ENCODE measurements at places on chromosomes 1 and 21.
A peak's percentile ranks its signal among the peaks of the same experiment; 100 is the strongest.

- no peak for DNase-seq
These were observed 207.4 kb downstream of the FGGY start for GRCh38 chr1:59504276-59504675.

- no peak for DNase-seq
These were observed 656.9 kb downstream of the PTPRU start for GRCh38 chr1:29893046-29893723.

- no peak for DNase-seq
These were observed 17.7 kb upstream of the GFI1 start for GRCh38 chr1:92504291-92505014.

DNA sequence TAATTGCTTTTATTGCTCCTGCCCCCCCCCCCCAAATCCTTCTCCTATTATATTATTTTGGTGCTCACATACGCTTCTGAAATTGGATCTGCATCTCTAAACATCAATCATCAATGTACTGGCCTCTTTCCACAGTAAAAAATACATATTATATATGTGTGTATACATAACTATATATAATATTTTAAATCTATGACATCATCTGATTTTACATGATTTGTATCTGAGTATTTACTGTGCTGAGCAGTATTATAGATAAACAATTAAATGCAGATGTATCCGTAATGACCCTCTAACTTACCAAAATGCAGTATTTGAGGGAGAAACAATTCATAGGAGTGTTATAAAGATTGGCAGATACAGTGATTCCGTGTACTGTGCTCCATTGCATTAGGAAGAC, 832 bp downstream of the PLPPR4 start:
- DNase-seq = no peak

DNA sequence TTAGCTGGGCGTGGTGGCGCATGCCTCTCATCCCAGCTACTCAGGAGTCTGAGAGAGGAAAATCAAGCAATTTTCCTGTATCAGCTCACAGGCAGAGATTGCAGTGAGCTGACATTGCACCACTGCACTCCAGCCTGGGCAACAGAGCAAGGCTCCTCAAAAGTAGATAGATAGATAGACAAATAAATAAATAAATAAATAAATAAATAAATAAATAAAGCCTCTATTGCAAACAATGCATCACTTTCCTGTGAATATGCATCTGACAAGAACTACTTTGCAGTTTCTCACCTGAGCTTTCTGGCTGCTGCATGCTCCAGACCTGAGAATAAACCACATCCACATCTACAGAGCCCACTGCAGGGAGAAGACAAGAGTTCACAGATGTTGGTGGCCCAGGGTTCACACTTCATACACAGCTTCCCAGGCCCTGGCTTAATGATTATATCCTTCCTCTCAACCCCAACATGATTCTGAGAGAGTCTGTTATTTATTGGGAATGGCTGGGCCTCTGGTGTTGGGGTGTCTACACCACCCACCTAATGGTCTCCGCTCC, 28.6 kb downstream of the FCRL2 start:
- no peak for DNase-seq

- DNase-seq = no peak
These were observed 8.9 kb downstream of the RBM15 start for GRCh38 chr1:110348050-110348449.

- DNase-seq = no peak
These were observed at the start of gene MTMR11 for GRCh38 chr1:149936170-149936991. Gene MTMR11, minus strand, starts transcription at chr1:149936879. Its CDS starts 232 bp downstream, at chr1:149936647.

GRCh38 chr1:212677573-212677972, 22.1 kb downstream of the BATF3 start:
- no peak for DNase-seq

DNA sequence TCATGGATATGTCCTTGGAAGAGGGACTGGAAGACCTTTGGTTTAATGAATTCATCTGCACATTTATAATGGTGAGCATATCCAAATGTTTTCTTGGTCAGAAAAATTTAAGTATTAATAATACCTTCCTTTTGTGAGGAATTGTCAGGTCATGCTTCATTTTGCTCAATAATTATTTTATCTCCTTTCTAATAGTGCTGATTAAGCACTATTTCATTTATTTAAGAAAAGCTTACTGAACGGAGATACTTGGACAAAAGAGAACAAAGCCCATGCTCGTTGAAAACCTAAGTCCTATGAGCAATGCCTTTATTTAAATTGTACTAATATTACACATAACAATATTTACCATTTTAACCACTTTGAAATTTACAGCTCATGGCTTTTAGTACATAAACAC, 281.5 kb downstream of the PDE4B start:
- no peak for DNase-seq

GRCh38 chr1:172356620-172357019, 63.9 kb upstream of the C1orf105 start:
- no peak for DNase-seq

GRCh38 chr21:25660233-25660632, 21.2 kb downstream of the JAM2 start:
- no peak for DNase-seq

GRCh38 chr1:19315378-19316198, 3.5 kb downstream of the SLC66A1 start:
- DNase-seq = no peak

- no peak for DNase-seq
These were observed 33.0 kb downstream of the HUNK start for GRCh38 chr21:31905503-31906451.

DNA sequence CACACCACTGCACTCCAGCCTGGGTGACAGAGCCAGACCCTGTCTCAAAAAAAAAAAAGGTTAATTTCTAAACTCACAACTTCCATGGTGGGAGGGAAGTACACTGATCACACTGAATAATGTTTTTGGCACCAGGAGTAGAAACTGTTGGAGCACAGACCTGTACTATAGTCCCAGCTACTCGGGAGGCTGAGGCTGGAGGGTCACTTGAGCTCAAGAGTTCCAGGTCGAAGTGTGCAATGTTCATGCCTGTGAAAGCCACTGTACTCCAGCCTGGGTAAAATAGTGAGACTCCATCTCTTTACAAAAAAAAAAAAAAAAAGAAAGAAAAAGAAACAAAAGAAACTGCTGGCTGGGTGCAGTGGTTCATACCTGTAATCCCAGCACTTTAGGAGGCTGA, 35.3 kb downstream of the TMEM50B start:
- DNase-seq = no peak

DNA sequence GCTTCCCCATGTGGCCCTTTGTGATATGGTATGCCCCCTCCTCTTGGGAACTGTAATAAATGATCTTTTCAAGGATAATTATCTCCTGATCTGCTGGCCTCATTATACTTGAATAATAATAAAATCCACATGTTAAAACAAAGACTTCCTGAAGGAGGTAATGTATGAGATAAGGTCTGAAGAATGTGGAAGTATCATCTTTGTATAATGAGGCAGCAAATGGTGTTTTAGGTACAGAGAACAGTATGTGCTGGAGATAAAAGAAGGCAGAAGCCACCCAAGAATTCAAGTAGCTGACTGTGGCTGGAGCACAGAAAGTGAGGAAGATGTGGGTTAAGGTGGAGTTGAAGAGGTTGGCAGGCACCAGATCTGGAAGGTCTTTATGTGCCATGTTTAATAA, 12.8 kb upstream of the COG2 start:
- no peak for DNase-seq

GRCh38 chr1:240797050-240797449, 185.1 kb upstream of the GREM2 start:
- DNase-seq = no peak

GRCh38 chr1:48261881-48262400, 39.4 kb downstream of the SLC5A9 start:
- no peak for DNase-seq

DNA sequence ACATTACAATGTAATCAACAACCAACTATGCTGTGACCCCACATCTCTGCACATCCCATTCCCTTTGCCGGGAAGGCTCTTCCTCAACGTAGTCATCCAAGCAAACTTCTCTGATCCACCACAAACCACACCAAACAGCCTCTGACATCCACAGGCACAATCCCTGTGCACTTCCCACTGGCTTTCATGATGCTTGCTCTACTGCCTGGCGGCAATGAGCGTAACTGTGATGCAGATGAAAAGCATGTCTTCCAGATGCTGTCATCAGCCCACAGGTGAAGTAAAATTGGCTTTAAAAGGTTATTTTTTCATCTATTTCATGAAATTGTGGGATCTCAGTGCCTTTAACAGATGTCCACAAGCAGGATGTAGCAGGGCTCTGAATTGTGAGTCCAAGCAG, 635.2 kb downstream of the SMYD3 start:
- no peak for DNase-seq

DNA sequence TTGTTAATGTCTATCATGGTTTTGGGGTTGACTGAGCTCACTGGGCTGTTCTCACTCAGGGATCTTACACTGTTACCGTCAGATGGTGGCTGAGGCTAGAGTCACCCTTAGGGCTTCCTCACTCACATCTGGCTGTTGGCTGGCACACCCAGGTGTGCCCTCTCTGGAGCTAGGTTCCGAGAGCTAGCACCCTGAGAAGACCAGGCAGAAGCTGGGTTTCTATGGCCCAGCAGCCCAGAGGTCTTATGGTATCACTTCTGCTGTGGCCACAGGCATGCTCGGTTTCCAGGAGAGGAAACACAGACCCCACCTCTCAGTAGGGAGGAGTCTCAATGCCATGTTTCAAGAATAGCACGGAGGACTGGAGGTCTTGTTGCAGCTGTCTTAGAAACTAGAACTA, 20.7 kb upstream of the KIF1B start:
- DNase-seq = no peak

GRCh38 chr1:27864264-27864895, 8.0 kb upstream of the THEMIS2 start:
- no peak for DNase-seq

GRCh38 chr1:156583821-156584622, 4.5 kb downstream of the TTC24 start:
- DNase-seq = peak; percentile 46

GRCh38 chr1:30668024-30668423, 55.4 kb downstream of the MATN1 start:
- no peak for DNase-seq

- DNase-seq = no peak
These were observed 17.2 kb upstream of the PLA2G2E start for GRCh38 chr1:19940486-19941205.

DNA sequence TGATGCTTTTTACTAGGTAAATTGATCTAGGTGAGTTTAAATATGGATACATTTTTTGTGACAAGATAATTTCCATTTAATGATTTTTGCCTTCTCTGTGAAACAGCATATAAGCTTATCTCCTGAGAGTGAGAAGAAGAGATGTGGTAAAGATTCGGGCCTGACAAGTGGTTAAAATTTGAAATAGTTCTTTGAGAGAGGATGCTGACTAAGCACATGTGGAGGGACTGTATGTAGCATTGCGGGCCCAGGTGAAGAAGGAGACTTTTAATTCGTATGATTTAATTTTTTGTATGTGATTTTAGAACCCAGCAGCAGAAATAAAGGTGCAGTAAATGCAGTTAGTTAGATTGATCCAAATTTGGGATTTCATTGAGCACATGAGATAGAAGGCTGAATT, 51.9 kb downstream of the RPRD2 start:
- no peak for DNase-seq

- DNase-seq = no peak
These were observed 77.8 kb downstream of the KIF1B start for GRCh38 chr1:10288029-10288615.

GRCh38 chr1:22517956-22518355, 45.3 kb upstream of the EPHA8 start:
- no peak for DNase-seq

GRCh38 chr1:72547412-72547811, 265.1 kb upstream of the NEGR1 start:
- no peak for DNase-seq

GRCh38 chr1:59979666-59980065, 53.1 kb upstream of the CYP2J2 start:
- DNase-seq = no peak

GRCh38 chr1:16143566-16144324, 12.1 kb downstream of the EPHA2 start:
- DNase-seq = no peak

- no peak for DNase-seq
These were observed 133.7 kb downstream of the DMRTA2 start for GRCh38 chr1:50289495-50289894.

- peak; percentile 28 for DNase-seq
These were observed 35.7 kb upstream of the DUSP10 start for GRCh38 chr1:221777431-221778072.

DNA sequence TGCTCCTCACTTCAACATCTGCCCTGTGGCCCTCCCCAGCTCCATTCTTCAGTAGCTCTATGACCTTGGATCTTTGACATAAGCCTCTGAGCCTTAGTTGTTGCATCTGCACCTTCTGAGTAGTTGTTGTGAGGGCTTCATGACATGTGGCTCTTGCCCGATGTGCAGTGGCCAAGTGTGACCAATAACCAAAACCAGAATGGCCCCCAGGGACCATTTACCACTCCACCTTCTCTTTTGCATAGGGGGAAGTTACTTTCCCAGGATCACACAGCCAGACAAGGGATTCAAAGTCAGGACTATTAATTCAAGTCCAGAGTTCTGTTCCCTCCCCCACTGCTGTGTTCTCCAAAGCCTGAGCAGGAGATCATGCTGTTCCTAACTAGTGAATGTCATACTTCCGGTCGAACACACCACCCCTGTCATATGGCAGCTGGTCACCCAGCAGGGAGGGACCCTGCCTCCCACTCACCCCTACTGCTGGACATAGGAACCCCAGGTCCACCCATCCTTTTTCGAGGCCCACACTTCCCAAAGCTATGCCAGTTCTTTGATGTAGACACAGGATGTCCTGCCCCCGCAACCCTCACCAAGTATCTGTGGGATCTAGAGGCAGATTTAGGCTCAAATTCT, 4.0 kb downstream of the FGR start:
- no peak for DNase-seq

GRCh38 chr1:7420470-7421100, 350.5 kb upstream of the VAMP3 start:
- no peak for DNase-seq

GRCh38 chr1:215833941-215834729, 267.0 kb downstream of the KCTD3 start:
- no peak for DNase-seq

DNA sequence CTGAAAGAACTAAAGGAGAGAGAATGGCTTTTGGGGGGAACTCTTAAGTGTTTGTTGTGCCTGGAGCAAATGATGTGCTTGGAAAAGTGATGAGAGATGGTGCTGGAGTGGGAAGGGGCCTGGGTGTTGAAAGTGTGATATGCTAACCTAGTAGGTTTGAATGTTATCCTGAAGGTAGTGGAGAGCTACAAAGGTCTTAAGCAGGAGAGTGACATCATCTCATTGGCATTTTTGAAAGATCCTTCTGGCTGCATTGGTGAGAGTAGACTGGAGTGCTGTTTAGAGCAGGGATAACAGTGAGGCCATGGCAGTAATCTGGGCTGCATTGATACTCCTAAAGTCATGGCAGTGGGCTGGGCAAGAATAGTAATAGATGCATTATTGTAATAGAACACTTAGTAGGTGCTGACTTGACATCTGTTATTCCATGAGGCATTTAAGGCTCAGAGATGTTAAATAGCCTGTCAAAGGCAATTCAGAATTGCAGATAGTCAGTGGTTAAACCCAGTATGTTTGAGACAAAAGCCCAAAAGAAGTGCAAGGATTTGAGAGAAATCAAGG, 44.5 kb downstream of the MDM4 start:
- DNase-seq = no peak

- no peak for DNase-seq
These were observed 74.1 kb upstream of the AKT3 start for GRCh38 chr1:243924188-243924587.
